ENCODE measurements at places on chromosomes 11 and 22.

GRCh38 chr11:10247011-10247410, 47.0 kb downstream of the SBF2 start:
- no peak for DNase-seq

- no peak for DNase-seq
Measured at GRCh38 chr11:1810761-1811160, 24.0 kb upstream of the SYT8 start.

DNA sequence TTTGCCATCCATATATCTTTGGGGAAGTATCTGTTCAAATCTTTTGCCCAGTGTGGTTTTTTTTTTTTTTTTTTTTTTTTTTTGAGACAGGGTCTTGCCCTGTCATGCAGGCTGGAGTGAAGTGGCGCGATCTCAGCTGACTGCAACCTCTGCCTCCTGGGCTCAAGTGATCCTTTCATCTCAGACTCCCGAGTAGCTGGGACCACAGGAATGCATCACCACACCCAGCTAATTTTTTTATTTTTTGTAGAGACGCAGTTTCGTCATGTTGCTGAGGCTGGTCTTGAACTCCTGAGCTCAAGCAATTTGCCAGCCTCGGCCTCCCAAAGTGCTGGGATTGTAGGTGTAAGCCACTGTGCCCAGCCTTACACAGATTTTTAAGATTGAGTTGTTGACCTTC, 4.8 kb upstream of the FAM118A start:
- DNase-seq = no peak

- no peak for DNase-seq
Measured at GRCh38 chr11:87851234-87851633, 324.0 kb downstream of the RAB38 start.

DNA sequence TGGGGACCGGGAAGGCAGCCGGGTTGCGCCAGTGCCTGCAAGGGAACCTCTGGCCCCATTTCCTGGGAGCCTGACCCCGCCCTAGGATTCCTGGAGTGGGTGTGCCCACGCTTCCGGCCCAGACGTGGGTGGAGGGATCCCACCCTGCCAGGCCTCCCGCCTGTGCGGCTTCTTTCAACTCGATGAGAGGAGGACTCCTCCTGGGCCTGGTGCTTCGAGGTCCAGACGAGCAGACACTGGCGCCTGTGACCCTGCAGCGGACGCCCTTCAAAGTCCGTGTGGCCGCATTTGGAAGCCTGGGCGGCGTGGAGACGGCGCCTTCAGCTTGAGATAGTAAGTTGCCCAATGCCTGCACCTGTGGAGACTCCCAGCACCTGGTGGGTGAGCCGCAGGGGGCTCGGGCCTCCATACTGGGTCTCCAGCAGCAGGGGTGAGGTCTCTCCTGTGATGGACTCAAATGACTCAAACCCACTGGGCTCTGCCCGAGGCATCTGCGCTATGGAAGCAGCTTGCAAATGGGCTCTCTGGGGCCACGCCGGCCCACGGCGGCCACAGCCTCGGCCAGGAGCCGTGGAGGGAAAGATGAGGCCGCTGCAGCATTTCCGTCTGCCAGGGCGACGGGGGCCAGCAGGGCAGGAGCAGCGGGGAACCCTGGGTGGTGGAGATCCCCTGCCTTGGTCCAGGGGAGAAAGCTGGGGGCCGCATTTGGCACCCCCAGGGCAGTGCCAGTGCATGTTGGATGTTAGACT, 64.3 kb upstream of the PPARA start:
- DNase-seq = no peak

- no peak for DNase-seq
Measured at GRCh38 chr11:46049325-46049897, 71.8 kb downstream of the PHF21A start.

DNA sequence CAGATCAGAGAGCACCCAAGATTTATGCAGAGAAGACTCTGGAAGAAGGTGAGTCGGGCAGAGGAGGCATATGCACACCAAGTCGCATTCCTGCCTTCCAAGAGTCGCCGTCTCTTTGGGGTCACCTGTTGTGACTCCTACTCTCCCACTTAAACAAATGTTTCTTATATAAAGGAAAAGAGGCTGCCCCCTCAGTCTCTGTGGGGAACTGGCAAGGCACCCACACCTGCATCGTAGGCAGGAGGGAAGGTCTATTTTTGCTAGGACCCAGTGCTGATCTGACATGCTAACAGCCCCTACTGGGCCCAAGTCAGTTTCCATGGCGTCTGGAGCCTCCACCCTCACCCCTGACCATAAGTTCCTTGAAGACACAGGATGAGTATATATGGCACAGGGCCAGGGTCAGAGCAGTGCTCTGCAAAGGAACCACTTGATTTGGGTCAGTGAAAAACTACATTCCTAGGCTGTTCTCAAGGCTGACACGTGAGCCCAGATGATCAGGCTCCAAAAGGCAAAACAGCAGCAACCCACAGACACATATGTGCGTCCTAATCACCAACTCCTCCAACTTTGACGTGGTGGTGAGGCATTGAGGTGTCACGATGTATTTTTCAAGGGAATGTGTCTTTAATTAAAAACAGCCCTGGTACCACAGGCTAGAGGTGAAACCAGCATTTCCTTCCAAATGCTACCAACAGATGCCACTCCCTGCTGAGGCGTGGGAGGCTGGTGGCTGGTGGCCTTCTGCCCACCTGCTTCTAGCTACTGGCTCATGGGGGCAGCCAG, 55.6 kb upstream of the CSNK2A3 start:
- no peak for DNase-seq

GRCh38 chr22:31107894-31108218, 488 bp upstream of the SELENOM start:
- DNase-seq = no peak

DNA sequence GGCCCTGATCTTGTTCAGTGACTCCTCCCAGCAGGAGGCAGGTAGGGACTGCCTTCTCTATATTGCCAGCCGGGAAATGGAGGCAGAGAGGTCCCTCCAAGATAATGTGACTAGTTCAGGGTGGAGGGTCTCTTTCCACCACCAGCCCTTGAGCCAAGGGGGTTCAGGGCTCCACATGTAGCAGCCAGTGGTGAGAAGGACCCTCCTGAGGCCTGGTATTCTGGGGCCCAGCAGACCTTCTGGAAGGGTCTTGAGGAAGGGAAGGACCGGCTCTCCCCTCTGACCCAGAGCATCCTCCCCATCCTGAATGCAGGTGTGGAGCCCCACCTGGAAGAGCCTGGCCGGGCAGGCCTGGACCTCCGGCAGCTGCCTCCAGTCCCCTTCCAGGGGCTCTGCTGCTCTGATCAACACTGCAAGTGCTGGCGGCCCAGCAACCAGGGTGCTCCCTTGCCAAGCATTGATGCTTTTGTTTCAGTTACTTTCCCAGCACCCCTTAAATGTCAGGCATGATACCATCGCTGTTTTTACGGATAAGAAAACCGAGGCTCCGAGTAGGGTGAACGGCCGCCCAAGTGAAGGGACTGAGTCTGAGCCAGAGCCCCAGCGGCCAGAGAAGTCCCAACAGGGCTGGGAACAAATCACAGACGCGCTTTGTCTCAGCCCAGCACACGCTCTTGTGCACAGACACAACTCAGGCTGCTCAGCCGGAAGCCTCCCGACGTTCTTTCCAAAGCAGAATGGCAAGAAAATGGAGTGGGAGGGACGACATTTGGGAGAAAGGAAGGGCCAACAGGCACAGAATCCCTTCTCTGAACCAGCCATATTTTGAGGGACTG, 38.8 kb downstream of the DKK3 start:
- DNase-seq = peak; percentile 73

DNA sequence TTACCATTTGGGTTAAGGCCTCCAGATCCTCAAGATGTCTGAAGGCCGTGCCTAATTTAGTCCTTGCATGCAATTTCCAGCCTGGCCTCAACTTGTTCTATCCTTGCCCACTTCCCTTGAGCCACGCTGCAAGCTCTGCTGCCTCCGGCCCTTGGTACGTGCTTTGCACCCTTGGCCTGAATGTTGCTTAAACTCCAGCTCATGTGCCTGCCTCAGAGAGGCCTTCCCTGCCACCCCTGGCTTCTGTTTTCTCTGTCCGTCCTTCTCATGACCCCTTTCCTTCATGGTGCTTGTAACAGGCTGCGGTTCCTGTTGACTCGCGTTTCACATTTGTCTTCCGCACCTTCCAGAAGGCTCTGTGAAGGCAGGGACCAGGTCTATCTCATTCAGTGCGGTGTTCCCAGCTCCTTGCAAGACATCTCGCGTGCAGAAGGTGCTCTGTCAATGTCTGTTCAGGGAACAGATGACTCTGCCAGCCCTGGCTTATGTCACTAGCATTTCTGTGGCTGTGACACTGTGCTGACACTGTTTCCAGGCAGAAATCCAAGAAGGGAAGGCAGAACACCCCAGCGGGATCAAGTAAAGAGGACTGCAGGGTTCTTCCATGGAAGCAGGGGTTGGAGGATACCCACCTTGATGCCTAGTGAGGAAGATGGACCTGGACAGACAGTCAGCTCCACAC, 61.8 kb downstream of the FBLN1 start:
- DNase-seq = no peak

GRCh38 chr11:14499178-14499559, 442 bp downstream of the COPB1 start:
- DNase-seq = peak; percentile 47

- no peak for DNase-seq
Measured at GRCh38 chr22:40679249-40679963, at the start of gene MCHR1. TSS of gene MCHR1 (plus strand) at chr22:40679484. CDS start at chr22:40679653, 169 bp downstream.

GRCh38 chr22:25690798-25691197, 51.2 kb upstream of the MYO18B start:
- DNase-seq = no peak

- no peak for DNase-seq
Measured at GRCh38 chr11:114075344-114075610, 15.8 kb downstream of the ZBTB16 start.

DNA sequence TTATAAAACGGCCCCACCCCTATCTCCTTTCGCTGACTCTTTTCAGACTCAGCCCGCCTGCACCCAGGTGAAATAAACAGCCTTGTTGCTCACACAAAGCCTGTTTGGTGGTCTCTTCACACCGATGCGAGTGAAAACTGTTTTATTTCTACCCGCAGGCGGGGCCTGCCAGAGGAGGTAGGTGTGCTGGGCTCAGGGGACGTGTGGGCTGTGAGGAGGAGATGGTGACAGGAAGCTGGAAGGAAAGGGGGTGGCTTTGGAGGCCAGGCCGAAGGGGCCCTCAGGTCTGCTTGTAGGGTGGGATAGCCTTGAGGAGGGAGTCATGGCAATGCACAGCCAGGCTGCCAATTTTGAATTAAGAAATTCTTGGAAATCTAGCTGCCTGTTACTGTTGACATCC, 21.3 kb upstream of the KRTAP5-7 start:
- no peak for DNase-seq

- no peak for DNase-seq
Measured at GRCh38 chr22:24066865-24067264, 55.8 kb downstream of the CABIN1 start.

DNA sequence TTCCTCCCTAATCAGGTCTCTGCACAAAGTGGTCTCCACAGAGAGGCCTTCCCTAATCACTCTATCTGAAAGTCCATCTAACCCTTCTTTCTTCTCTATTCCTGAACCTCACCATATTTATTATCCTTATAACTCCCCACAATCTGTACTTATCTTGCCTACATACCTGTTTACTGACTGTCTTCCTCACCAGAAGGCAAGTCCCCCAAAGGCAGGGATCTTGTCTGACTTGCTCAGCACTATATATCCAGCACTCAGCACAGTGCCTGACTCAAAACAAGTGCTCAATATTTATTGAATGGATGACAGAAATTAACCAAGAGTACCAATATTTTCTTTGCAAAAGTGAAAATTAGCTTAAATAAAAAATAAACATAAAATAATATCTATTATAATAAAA, 5.5 kb downstream of the DCUN1D5 start:
- no peak for DNase-seq

GRCh38 chr22:30668386-30668710, 673 bp upstream of the DUSP18 start:
- no peak for DNase-seq

- no peak for DNase-seq
Measured at GRCh38 chr22:38973289-38974169, 8.6 kb upstream of the APOBEC3B start.

DNA sequence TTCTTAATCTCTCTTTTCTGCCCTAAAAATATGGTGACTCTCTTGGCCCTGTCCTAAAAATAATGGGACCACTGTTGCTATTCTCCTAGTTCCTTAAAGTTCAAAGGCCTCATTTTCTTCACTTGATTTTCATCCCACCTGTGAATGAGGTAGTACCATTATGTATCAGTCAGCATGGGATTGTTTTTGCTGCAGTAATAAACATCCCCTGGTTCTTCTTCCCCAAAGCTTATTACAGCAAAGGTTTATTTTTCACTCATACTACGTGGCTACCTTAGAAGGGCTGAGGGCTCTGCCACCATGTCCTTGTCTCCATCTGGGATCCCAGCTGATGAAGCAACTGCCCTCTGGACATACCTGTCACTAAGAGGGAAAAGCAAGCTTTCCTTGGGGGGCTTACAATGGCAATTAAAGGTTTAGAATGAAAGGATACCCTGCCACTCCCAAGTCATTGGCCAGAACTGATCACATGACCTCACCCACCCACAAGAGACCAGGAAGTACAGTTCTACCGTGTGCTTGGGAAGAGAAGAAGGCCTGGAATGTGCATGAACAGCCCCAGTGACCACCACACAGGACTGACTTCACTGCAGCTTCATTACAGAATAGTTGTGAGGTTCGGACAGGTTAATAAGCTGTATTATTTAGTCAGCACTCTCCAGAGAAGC, 7.8 kb downstream of the TTC38 start:
- DNase-seq = no peak

GRCh38 chr11:58509748-58510147, 1.8 kb upstream of the OR5B21 start:
- no peak for DNase-seq

- no peak for DNase-seq
Measured at GRCh38 chr22:38569181-38569971, 607 bp downstream of the DMC1 start.

- no peak for DNase-seq
Measured at GRCh38 chr22:40976866-40977700, 25.9 kb downstream of the RBX1 start.

- DNase-seq = no peak
Measured at GRCh38 chr11:62917906-62918502, 3.2 kb downstream of the CHRM1 start.

GRCh38 chr22:28977060-28977459, 84.6 kb downstream of the C22orf31 start:
- no peak for DNase-seq

GRCh38 chr22:42273855-42274451, 3.5 kb upstream of the TCF20 start:
- DNase-seq = no peak

DNA sequence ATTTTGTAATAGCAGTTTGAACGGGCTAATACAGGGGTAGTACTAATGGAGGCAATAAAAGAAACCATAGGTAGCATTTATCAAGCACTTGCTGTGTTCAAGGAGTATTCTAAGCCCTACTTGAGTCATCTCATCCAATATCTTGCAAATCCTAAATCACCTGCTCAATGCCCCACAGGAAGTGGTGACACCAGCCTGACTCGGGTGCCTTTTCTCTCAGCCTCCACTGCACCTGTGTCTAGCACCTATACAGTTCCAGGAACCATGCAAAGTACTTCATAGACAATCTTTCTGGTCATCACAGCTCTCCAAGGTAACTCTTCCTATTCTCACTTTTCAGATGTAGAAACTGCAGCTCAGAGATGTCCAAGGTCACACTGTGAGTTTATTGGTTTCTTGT, 98.0 kb downstream of the PRR5L start:
- no peak for DNase-seq

- DNase-seq = no peak
Measured at GRCh38 chr11:87304412-87304811, 266.7 kb downstream of the TMEM135 start.

GRCh38 chr11:57493507-57494503, 21.7 kb downstream of the SLC43A1 start:
- no peak for DNase-seq

Measured in globus pallidus (tissue), 1 donor.